NCI-H1417 (cell line): ENCODE measurements at places on chromosomes 12 and 14.
A peak's percentile ranks its signal among the peaks of the same experiment; 100 is the strongest.

DNA sequence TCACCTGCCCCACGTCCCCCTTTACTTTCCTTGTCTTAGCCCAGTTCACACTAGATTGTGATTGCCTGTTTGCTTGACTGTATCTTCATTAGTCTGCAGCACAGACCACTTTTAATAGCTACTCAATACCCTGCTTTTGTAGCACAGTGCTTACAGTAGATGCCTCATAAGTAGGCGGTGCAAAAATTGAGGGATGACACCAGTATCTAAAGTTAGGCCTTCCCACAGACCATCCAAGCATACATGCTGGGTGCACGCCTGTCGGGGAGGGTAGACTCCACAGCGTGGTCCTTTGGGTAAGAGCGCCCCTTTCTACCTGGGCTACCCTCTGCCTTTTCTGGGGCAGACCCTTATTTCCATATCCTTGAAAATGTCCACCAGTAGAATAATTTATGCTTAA, 140.8 kb downstream of the GCH1 start:
- no peak for DNase-seq

DNA sequence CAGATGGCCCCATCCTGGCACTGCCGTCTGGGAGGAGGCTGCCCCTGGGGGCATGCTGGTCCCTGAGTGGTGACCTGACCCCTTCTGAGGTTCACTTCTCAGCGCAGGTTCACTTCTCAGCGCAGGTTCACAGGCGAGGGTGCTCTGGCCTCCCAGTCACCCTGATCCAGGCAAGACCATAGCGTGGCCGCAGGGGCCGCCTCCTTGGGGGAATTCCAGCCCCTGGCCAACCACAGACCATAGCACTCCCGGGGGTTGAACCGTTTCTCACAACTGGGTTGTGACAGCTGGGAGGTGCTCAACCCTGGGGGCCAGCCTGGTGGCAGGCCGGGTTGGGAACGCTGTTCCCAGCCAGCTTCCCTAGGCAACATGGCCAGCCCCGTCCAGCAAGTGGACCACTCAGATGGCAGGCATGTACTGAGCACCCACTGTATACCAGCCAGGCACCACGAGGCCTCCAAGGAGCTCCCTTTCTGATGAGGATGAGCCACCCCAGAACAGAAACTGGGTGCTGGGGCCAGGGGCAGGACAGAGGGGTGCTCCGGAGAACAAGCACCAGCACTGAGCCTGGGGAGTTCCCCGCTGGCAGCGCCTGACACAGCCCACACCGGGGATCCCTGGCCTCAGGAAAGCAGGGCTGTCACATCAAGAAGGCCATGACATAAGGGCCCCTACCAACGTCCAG, 28.3 kb upstream of the ZFP36L1 start:
- no peak for DNase-seq

DNA sequence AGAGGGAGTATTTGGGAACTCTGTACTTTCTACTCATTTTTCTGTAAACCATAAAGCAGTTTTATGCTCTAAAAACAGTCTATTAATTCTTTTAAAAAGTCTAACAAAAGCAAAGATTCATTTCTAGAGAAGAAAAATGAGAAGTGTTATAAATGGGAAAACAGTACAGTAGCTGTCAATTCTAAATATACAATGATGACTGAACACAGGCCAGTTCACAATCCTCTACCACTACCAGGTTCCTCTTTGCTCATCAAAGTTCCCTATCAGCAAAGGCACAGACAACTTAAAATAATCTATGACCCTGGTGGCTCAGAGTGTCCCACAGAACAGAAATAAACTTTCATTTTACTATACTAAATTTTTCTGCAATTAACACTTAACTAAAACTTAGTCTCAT, 12.5 kb downstream of the NAA25 start:
- no peak for DNase-seq

GRCh38 chr14:45893127-45893526, 640.1 kb upstream of the MIS18BP1 start:
- no peak for DNase-seq

- peak; percentile 46 for DNase-seq
Measured at GRCh38 chr14:67618617-67619063, 1.1 kb upstream of the ARG2 start.
